ENCODE measurements at places on chromosomes 4 and X.

- DNase-seq = peak; percentile 19
Measured at GRCh38 chr4:56127716-56128115, 179.0 kb downstream of the CEP135 start.

DNA sequence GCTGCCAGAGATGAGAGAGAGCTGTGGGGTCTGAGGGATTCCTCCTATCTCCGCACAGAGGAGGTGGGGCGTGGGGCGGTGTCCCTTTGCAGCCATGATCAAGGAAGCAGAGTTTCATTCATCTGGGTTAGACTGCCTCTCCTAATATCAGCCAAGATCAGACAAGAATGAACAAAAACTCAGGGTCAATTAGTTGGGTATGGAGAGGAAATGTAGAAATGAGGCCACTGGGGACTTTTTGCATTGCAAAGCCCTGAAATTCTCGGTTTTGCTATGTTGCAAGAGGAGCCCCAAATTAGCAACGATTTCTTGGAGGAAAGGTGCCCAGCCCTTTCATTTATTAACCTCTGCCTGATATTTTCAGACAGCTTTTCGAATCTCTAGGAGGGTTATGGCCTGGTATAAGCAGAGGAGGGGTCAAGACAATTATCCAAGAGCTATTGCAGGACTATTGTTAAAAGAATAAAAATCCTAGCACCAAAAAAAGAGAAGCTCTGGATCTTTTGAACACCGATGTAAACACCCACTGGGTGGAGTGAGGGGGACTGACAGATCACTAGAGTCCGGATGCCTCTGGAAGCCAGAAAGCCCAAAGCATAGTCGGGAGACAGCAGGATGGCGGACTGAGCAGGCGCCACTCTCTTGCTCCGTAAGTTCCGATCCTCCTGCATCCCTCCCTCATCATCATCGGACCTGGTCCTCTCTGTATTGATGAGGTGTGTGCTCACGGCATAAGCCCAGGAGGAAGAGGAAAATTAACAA, 34.4 kb upstream of the ACSL1 start:
- DNase-seq = no peak

DNA sequence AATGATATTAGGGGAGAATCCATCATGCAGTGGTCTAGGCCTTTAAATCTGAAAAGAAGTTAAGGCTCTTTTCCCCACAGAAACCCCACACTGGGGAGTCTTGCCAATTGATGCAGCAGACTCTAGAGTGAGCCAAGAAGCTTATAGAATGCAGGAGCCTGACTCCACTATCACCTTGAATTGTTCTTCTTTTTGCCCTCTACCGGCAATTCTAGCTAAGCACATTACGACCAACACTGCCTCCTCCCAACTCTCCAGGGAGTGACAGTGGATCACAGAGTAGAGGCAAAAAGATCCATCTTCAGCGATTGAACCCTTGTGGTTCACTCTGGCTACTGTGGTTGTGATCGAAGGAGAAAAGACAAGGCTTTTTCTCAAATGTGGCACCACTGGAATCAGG, 331.5 kb downstream of the NKX6-1 start:
- DNase-seq = no peak

DNA sequence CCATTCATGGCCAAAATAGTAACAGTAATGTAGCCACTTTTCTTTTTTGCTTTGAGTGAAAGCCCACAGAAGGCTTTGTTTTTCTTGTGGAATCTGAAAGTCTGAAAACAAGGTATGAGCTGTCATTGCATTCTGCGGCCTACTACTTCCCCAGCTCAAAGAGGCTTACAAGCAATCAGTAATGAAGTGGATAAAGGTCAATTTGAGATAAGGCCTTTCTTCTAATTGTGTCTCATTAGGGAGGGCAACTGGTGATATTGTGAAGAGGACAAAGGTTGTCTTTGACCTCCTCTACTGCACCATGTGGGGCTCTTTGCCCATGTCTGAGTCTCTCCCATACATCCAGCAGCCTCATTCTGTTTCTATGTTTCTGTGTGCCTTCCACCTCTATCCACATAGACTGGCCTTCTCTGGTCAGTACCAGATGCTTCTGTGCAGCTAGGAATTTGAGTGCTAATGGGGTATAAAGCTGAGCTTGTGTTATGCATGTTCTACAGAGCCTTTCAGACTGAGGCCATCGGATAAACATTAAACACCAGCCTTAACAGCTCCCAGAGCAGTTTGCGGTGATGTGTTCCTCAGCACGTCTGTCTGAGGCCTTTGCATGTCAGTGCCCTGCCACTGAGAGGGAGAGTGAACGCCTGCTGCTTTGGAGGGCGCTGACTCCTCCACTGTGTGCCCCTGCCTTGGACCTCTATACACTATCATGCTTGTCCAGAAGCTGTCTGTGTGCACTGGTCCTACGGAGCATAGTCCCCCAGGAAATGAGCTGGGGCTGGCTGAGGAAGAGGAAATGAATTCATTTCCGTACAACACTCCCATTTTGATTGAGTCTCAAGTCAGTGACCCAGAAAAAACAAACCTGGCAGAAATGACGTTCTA, 80.2 kb downstream of the SH2D1A start:
- DNase-seq = peak; percentile 5

DNA sequence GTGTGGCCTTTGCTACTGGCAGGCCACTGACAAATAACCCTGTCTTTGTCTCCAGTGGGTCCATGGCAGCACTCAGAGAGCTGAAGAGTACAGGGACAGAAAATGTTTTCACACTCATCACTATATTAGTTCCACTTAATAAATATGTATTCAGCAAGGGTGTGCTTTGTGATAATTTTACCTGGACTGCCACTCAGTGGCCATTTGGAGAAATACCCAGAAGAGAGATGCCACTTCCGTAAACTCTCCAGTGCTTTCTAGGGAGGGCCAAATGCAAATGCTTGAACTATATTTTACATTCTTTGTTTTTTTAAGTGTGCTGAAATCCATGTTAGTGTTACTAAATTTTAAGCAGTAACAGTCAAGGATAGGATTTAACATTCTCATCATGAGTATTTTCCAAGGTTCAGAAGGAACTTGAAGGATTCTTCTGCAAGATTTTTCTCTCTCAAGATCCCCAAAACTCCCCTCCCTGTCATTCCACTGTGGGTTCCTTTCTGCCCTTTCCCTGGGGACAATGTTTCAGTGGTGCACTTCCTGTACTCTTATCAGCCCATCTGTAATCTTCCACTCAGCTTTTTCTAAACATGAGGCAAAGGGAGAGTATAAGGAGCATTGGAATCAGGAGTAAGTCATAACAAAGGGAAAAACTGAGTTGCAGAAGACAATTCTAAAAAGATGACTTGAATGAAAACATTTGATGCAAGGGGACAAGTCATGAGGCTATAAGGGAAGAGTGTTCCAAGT, 46.0 kb downstream of the TFDP3 start:
- peak; percentile 11 for DNase-seq

- no peak for DNase-seq
Measured at GRCh38 chrX:139842326-139843185, 90.3 kb downstream of the ATP11C start.

DNA sequence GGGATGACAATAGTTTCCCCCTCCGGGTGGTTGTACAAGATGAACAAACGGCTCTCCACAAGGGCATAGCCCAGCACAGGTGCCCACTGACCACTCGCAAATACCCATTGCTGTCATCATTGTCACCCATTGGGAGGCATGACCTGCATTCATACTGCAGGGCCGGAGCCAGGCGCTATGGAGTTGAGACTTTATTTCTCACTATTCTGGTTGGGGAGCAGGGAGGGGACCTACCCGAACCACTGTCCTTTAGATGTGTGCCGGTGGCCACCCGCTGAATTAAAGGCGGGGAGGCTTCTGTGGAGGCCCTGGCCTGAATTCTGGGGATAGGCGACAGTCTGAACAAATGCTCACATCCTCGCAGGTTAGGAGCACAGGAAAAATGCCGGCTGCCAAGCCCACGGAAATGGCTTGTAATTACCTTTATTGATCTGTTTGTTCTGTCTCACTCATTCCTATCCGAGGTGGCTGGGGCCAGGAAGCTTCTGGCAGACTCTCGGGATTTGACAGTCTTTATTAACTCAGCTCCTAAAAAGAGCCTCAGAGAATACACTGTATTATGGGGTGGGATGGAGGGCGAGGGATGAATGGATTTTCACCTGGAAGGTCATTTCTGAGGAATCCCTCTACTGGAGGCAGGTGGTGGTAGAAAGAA, 125.1 kb upstream of the PSAPL1 start:
- no peak for DNase-seq

DNA sequence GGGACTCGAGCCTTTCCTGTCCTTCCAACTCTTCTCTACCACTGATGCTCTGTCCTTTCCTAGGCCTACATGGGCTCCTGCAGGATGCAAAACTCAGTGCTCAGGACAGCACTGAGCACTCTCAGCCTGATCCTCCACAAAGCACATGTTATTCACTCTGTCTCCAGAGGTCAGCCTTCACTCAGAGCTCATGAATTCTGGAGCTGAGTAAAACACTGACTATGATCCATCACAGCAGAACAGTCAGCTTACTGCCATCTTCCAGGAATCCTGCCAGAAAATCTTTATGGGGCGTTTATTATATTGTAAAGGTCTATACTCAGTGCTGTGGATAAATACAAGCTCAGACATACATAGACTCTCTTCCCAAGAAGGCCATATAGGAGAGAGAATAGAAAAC, 121.5 kb upstream of the CPEB2 start:
- no peak for DNase-seq

DNA sequence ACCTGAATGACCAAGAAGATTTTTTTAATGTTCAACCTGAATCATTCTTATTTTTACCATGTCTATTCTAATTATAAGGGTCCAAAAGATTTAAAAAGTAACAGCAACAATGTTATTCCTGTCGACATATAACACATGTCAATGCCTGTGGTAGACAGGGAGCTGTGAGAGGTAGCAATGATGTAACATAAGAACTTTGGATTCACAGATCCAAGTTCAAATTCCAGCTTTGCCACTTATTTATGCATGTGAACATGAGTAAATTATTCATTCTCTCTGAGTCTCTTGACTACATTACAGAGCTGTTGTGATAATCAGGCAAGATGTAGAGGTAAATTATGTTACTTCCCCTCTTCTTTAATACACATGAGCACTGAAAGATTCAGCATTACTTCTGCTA, 54.5 kb downstream of the KLHL8 start:
- DNase-seq = no peak

DNA sequence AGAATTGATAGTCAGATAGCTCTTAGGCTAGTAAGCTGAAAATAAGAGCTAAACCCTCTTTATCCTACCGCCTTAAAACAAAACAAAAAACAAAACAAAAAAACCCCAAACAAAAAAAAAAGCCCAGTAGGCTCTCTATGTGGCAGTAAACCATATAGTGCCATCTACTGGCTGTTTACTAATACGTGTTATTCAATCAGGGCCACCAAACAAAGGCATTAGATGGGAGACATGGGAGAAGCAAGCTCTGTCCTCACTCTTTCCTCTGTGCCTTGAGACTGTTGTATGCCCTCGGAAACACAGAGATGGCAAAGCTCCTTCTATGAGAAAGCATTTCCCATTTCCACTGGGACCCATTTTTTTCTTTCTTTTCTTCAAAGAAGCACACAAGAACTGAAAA, 148.8 kb upstream of the MID1 start:
- DNase-seq = no peak

DNA sequence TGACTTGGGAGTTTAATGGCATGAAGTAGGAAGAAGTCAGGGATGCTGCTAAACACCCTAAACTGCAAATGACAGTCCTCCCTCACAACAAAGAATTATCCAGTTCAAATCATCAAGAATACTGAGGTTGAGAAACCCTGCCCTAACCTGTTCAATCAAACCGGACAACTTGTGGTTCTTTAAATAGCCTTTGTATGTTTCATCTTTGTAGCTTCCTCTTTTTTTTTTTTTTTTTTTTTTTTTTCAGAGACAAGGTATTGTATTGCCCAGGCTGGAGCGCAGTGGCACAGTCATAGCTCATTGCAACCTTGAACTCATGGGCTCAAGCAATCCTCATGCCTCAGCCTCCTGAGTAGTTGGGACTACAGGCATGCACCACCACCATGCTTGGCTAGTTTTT, 52.5 kb upstream of the TTC29 start:
- no peak for DNase-seq

GRCh38 chrX:13090339-13091110, 46.1 kb upstream of the FAM9C start:
- no peak for DNase-seq

DNA sequence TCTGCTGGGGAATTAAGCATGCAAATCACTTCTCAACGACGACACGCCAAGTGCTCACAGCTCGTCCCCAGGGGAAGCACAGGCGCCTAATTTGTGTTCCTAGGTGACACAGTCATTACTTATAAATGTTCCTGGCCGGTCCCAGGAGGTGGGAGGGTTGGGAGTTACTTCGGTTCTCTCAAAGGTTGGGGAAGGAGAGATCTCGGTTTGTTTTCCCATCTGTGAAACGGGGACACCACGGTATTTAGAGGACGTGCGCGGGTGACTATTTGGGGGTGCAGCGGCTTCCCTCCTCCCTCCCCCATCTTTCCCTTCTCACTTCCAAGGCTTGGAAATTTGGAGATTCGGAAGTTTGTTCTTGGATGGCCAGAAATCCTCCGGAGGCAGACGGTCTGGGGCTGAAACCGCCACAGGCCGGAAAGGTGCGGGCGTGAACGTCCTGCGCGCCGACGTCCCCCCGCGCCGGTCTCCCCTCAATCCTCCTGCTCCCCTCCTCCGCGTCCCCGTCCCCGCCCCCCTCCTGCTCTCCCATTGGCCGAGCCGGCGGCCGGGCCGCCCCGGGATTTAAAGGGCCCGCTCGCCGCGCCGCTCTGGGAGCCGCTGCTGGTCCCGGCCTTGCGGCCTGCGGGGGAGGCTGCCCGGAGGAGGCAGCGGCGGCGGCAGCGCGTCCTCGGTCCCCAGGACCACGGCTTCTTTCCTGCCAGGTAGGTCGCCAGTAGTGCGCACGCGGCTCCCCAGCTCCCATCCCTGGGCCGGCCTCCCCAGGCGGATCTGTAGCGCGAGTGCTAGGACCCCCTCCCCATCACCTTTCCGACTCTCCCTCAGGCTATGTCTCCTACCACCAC, at the start of gene PORCN:
PORCN (plus strand) TSS at position 593 of the 845 bp plus-strand sequence. CDS start 829 bp downstream, outside the sequence.
- peak; percentile 70 for DNase-seq

DNA sequence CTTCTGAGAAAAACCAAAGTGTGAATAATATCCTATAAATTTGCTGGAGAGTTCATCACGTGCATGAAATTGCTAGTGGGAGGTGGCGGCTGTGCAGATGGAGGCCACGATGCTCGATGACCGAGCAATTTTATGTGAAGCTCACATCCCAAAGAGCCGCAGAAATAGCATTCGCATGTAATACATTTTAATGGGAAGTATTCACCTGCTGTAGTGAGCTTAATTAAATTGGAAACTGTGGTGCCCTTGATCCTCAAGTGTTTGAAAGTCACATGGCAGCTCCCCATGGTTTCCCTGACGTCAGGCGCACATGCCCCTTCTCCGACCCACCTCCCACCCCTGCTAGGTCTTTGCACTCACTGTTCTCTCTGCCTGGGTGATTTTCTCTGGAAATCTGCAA, 136.8 kb downstream of the STK32B start:
- no peak for DNase-seq

Measured in right kidney (tissue), 9 donors.